ENCODE measurements at places on chromosomes 1 and 21.
A peak's percentile ranks its signal among the peaks of the same experiment; 100 is the strongest.

- DNase-seq = no peak
Observed at GRCh38 chr1:9990944-9991343, 6.1 kb upstream of the RBP7 start.

GRCh38 chr1:69643266-69643665 lies 75.5 kb downstream of the LRRC7 start:
- no peak for DNase-seq

DNA sequence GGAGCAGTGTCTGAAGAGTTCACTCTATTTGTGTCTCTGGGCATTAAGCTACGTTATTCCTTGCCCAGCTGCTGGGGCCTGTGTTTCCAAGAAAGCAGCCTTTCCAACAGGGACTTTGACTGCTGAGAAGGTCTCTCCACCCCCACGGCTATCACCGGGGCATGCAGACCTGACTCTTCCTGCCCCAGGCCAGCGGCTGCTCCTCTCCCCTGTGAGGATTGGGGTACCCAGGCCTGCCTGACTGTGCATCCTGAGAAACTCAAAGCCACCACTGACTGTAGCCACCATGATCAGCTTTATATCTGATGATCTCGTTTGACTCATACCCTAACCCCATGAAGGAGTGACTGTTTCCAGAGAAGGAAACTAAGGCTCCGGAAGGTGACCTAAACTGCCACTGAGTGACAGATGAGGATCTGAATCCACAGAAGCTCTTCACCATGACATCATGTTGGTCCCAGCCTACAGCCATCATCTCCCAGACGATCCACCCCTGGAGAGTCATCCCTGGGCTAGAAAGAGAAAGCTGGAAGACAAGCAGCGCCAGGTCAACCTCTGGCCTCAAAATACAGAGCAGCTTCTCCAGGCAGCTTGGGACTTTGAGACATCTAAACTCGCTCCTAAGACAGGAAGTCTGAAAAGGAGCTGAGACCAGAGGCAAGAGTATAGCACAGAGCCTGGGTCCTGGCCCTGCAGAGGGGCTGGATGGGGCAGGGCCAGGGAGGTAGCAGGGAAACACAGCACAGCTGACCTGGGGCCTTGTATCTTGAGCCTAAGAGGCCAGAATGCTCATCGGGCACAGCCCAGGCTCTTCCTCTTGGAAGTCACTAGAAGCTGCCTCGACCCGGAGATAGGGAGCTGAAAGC lies 244.0 kb upstream of the VAMP3 start:
- no peak for DNase-seq

- no peak for DNase-seq
Observed at GRCh38 chr1:154407198-154408091, 2.3 kb downstream of the IL6R start.

DNA sequence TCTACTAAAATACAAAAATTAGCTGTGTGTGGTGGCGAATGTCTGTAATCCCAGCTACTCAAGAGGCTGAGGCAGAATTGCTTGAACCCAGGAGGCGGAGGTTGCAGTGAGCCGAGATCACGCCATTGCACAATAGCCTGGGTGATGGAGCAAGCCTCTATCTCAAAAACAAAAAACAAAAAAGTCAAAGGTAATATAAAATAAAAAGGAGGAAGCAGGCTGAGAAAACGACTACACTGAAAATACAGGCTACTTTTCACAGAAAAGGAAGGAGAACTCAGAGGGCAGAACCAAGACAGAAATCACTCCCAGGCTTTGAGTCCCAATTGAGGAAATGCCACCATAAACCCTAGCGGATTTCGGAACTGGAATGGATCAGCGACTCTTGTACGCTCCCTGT lies 5.9 kb upstream of the A3GALT2 start:
- no peak for DNase-seq

- peak; percentile 38 for DNase-seq
Observed at GRCh38 chr1:182786223-182786994, 3.2 kb upstream of the NPL start.

DNA sequence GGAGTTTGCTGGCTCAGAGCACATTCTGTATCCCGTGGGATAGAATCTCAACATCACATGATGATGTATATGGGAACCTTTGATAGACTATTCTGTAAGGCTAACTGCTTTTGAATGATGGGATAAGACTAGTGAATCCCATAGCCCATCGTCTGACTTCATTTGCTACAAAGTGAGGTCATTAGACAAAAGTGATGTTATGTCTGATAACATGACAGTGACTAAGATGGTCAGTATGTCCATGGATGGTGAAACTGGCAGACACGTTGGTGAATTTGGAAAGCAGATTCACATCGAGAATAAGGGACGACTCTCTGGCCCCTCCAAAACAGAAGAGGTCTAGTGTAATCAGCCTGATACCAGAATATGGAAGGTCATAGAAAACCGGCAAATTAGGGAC lies 108.4 kb downstream of the HHAT start:
- DNase-seq = no peak

GRCh38 chr21:41610042-41610839 lies 102.3 kb upstream of the TMPRSS2 start:
- peak; percentile 33 for DNase-seq

DNA sequence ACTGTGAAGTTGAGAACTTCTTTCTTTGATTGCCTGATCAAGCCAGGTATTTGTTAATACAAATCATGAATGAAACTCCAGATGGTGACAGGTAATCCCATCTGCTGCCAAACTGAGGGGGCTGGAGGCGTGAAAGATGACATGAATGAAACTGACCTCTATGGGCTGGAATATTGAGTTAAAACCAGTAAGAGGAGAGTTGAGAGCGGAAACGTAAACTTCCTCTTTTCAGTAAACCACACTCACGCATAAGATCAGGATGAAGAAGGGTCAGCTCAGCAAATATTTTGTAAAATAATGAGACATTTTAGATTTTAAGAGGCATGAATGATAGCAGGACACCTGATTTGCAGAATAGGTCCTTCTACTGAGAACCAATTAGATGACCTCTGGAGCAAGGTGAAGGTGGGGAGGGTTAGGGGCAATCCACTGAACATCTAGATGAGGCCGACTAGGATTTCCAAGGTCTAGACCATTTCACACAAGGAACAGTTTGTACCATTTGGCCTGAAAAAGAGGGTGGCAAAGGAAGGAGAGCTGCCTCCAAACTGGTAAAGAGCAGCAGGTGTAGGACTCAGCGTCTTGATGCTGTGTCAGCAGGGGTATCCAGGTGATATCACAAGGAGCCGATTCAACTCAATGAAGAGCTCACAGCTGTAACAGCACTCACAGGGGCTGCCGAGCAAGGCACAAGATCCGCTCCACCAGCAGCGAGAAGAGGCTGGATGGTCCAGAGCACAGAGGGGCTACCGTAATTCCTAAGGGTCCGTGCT lies 132.6 kb downstream of the NTPCR start:
- no peak for DNase-seq

DNA sequence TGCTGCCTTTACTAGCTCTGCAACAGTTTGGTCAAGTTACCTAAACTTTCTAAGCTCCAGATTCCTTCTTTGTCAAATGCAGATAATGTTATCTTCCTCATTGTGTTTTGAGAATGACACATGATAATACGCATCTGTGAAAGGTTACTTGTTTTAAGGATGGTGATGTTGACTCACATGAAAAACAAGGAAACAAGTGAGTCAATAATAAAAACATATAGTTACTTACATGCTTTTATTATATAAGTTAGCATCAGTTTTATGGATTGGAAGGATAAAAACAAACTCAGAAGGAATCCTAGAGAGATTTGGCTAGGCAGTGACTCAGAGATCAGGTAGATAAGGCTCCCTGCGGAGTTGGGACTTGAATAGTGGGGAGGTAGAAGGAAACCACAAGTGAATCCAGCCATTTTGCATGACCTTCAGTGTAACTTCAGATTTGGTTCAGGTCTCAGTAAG lies 144.6 kb downstream of the LMO4 start:
- peak; percentile 20 for DNase-seq

Measured in Panc1 (cell line).